ENCODE measurements at places on chromosomes 12 and 14.

DNA sequence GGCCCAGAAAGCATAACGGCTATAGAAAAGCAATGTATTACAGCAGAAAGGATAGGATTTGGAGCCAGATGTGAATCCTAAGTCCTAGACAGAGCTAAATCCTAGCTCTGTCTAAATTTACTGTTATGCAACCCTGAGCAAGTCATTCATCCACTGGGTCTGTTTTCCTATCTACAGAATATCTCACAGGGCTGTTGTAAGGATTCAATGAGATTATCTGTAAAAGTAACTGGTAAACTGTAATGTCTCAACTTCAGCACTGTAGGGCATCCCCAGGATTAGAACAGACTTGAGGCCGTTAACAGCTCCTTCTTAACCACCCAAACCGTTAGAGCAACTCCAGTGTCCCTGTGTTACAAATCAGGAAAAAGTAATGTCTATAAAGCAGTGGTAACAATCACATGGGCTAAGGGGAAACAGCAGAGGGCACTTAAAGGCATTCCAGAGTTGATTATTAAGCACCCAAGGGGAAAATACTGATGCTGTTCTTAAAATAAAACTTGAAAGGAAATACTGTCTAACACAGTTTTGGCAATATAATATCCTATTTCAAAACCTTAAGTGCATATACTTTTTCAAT, 10.1 kb downstream of the GMFB start:
- DNase-seq = no peak

DNA sequence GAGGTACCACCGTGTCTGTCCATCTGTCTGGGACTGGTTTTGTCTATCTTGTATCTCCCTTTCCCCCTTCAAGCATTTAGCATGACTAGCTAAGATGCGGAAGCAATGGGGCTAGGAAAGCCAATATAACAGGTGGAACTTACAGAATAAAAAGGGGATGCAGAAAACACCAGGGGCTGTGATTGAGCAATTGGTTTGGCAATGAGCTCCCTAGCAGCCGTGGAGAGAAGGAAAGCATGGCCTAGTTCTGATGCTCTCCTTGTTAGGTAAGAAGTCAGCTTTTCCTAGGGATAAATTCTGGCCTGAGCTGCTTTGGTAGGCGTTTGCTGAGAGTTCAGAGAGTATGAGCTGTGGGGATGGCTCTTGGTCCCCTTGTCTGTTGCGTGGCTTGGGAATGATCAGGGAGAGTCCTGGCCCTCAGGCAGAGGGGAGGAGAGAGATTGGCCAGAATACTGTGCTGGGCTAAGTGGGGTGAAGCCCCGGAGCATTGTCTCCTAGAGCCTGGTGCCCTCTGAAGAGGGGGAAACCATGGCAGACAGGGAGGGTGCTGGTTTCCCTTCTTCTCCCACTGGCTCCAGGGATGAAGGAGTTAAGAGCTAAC, 7.1 kb downstream of the SETD1B start:
- DNase-seq = no peak

DNA sequence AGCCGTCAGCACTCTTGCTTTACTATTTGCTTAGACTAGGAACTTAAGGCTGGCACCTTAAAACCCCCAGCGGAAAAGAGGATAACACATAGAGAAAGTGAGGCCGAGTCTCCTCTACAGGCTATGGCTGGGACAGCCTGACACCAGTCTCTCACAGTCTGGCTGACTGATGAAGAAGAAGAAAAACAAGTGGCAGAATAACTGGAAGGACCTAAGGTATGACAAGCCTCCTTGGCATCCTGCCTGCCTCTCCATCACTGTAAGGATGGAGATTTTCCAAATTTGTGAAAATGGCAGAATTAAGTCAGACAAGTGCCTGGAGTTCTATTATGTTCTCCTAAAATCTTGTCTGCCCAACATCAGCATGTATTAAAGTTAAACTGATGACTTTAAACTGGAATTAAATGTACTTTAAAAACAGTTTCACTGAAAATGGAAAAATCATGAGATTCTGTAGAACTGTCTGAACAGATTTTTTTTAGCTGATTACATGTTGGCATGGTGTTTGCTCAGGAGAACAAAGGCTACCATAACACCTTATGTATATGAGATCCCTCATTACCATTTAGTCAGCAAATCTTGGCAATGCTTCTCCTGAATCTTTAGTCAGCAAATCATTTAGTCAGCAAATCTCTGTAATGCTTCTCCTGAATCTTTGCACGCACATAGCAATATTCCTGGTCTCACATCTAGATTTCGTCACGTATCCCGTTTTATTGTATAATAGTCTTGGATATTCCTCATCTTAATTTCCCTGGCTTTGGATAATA, 140.3 kb upstream of the AEBP2 start:
- DNase-seq = no peak

GRCh38 chr14:67480011-67480410, 8.5 kb downstream of the TMEM229B start:
- no peak for DNase-seq

GRCh38 chr14:71135496-71135895, 228.2 kb downstream of the PCNX1 start:
- DNase-seq = no peak

- no peak for DNase-seq
These were observed 320.4 kb downstream of the BCL11B start for GRCh38 chr14:98951521-98952152.

DNA sequence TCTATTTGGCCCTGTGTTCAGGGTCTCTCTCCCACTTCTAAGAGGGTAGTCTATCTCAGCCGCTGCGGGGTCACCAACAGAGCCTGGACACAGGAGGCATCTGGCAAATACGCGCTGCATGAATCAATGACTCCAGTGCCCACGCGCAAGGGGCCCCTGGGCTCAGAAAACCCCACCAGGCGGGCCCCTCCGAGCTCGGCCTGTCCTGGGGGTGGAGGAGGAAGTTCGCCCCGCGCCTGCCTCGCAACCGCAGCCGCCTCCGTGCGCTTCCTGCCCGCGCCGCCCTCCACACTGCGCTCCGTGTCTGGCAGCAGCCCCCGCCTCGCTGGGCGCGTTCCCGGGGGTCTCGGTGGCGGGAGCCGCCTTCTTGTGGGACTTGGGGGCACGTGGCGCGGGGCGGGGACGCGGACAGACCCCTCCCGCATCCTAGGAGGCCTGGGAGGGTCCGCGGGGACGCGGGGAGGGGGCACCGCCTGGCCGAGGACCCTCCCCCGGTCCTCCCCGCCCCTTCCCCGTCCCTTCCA, 811 bp upstream of the FBRSL1 start:
- no peak for DNase-seq

- no peak for DNase-seq
These were observed 57.1 kb upstream of the LHX5 start for GRCh38 chr12:113528606-113529293.

GRCh38 chr12:69685810-69686209, 13.3 kb downstream of the BEST3 start:
- no peak for DNase-seq

GRCh38 chr12:38664661-38665269, 240.6 kb downstream of the CPNE8 start:
- DNase-seq = no peak

Data from globus pallidus (tissue), 1 donor.